ENCODE measurements at places on chromosomes 3 and 15.

DNA sequence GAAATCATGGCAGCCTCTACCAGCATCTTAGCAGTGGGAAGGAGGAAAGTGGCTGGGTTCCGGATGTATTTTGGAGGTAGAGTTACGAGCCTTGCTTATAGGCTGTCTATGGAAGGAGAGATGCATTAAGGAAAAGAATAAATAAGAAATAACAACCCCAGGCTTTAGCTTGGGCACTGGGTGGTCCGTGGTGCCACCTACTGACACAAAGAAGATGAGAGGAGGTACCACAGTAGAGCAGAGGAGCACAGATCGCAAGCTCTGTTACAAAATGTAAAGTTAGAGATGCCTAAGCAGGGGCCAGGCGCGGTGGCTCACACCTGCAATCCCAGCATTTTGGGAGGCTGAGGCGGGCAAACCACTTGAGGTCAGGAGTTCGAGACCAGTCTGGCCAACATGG is 74.8 kb downstream of the TMEM39A start:
- DNase-seq = no peak

GRCh38 chr3:125585595-125586223 is 9.6 kb downstream of the OSBPL11 start:
- peak; percentile 13 for DNase-seq

DNA sequence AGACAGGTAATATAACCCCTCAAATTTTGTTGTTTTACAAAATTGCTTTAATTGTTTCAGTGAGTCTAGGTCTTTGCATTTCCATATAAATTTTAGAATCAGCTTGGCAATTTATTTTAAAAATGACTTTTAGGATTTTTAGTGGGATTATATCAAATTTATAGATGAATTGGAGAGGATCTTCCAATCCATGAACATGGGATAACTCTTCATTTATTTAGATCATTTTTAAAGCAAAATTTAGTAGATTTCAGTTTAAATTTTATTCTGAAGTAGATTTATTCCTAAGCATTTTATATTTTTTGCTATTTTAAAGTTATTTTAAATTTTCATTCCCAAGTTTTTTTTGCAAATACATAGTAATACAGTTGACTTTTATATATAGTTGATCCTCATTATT is 58.1 kb upstream of the THSD4 start:
- DNase-seq = no peak

DNA sequence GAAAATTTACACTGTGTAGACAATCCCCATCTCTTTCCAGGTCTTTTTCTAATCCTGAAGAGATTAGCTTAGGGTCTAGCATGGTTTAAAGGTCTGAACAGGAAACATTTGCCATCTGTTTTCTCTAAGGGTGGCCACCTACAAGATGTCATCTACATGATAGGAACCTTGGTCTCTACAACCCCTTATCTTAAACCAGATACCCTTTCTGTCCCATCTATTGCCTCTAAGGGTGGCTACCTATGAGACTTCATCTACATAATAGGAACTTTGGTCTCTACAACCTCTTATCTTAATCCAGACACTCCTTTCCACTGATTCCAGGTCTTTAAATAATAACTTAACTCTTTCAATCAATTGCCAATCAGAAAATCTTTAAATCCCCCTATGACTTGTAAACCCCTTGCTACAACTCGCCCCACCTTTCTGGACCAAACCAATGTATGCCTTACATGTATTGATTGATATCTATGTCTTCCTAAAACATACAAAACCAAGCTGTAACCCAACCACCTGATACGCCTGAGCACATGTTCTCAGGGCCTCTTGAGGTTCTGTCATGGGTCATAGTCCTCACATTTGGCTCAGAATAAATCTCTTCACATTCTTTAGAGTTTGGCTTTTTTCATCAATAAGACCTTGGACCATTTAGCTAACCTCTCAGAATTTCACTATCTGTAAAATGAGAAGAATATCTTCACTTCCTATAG is 605.0 kb downstream of the TUSC7 start:
- no peak for DNase-seq

Measured in left renal cortex interstitium (tissue), 4 donors.